ENCODE measurements at places on chromosomes 12 and 14. TPM values are rescaled to one million over a fixed set of nuclear protein-coding genes. Genes with fewer than 3 reads are reported as not detected.

- no peak for DNase-seq
These were observed 12.4 kb upstream of the A2M start for GRCh38 chr12:9127936-9128663.

KRT3 gene
- not detected for polyA plus RNA-seq

DNA sequence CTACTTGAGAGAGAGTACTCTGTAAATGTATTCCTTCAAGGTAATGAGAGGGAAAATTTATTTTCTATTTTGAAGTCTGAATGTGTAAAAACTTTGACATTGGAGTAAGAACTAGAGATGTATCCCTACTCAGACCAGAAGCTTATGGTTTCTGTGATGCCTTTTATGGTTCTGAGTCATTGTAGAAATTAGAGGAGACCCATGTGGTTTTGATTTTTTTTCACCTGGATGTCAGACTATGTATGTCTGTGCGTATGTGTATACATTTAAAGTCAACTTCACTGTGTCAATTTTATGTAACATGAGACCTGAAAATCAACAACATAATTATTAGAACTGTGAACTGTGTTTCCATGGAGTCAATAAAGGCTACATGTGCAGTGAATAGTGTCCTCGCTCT, 302.0 kb downstream of the TRHDE start:
- no peak for DNase-seq

PGF gene
- 3.0 TPM for polyA plus RNA-seq
